ENCODE measurements at places on chromosomes 3 and 15.

- no peak for DNase-seq
These were observed 50.9 kb downstream of the CEP152 start for GRCh38 chr15:48759921-48760320.

- DNase-seq, result no peak
These were observed 25.6 kb upstream of the LINGO1 start for GRCh38 chr15:77658304-77658703.

GRCh38 chr3:186109897-186110803 is 1.3 kb upstream of the ETV5 start:
- no peak for DNase-seq

DNA sequence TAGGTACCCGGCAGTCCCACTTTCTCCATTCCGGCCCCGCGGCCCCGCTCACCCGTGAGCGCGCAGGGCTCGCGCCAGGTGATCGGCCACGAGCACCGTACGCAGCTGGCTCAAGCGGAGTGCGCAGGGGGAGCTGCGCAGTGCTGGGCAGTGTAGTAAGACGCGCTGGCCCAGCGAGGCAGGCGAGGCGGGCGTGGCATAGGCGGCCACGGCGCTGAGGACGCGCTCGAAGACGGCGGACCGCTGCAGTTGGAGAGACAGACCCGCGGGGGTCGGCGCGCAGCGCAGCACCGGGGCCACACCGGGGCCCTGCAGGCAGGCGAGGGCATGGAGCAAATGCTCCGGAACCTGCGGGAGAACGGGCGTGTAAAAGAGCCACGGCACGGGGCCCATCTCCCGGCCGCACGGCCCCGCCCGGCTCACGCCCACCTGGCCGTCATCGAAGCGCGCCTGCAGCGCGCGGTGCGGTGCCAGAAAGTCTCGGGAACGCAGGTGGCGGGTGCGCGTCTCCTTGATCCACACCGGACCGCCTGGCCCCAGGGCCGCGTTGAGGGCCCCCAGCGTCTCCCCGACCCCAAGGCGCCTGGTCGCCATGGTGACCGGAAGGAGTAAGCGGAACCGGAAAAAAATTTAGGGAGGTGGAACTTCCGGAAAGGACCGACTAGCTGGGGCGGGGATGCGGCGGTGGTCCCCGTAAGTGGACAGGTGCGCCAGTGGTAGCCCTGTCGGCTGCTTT is at the start of gene DALRD3:
TSS of gene DALRD3 (minus strand) at position 610 of the 736 bp plus-strand sequence. CDS start at position 594, 16 bp downstream.
- DNase-seq, result peak; percentile 40

GRCh38 chr15:63232943-63233342 is 43.5 kb downstream of the RAB8B start:
- DNase-seq, result no peak

DNA sequence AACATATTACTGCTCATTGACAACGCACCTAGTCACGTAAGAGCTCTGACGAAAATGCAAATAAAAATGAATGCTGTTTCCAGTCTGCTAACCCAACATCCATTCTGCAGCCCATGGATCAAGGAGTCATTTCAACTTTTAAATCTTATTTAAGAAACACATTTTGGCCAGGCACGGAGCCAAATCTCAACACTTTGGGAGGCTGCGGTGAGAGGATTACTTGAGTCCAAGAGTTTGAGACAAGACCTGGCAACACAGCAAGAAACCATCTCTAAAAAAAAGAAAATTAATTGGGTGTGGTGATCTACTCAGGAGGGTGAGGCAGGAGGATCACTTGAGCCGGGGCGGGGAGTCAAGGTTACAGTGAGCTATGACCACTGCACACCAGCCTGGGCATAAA is 22.4 kb upstream of the TM4SF19 start:
- no peak for DNase-seq

DNA sequence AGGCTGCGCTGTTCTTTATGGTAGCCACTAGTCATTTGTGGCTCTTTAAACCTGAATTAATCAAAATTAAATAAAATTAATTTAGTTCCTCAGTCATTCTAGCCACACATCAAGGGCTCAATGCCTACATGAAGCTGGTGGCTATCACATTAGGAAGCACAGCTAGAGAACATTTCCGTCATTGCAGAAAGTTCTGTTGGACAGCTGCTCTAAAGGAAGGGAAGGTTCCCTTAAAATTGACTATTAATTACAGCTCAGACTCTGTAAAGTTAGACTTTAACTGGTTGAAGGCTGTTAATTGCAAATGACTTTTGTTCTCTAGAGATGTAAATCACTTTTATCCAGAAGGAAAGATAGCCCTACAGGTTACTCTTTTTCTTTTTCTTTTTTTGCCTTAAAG is 202.7 kb upstream of the ADAMTS9 start:
- no peak for DNase-seq

GRCh38 chr3:69405067-69405466 is 19.2 kb upstream of the FRMD4B start:
- no peak for DNase-seq
